NCI-H1417 treated with DMSO at 0.1 percent for 48 hours (cell line): ENCODE measurements at places on chromosomes 7 and 10.

GRCh38 chr10:20970708-20971107, 73.6 kb upstream of the NEBL start:
- no peak for DNase-seq

DNA sequence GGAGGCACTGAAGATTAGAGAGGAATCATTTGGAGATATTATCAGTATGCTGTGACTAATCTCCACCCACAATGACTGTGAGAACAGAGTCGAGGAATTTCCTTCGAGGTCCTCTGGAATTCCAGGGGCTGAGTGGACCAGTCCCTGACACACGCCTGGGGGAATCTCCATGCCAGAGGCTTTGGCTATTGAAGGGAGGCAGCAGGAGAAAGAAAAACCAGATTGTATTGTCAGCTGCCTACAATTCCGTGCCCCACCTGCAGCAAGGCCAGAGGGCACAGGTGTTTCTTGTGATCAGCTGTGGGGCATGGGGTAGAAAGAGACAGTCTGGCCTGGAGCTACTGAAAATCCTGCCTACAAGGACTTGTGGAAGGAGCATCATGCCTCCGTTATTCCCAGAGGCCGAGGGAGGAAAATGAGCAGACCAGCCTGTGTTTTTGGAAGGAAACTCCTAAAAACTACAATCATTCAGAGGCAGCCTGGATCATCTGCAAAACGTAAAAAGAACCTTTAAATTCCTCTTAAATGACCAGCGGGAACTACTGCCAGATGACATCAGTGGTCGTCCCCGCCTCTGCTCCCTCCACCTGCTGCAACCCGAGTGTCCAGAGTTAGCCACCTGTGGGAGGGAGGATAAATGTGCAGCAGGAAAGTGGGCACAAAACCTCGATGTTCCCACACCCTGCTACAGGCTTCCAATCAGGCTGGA, 25.4 kb upstream of the ANK3 start:
- no peak for DNase-seq

DNA sequence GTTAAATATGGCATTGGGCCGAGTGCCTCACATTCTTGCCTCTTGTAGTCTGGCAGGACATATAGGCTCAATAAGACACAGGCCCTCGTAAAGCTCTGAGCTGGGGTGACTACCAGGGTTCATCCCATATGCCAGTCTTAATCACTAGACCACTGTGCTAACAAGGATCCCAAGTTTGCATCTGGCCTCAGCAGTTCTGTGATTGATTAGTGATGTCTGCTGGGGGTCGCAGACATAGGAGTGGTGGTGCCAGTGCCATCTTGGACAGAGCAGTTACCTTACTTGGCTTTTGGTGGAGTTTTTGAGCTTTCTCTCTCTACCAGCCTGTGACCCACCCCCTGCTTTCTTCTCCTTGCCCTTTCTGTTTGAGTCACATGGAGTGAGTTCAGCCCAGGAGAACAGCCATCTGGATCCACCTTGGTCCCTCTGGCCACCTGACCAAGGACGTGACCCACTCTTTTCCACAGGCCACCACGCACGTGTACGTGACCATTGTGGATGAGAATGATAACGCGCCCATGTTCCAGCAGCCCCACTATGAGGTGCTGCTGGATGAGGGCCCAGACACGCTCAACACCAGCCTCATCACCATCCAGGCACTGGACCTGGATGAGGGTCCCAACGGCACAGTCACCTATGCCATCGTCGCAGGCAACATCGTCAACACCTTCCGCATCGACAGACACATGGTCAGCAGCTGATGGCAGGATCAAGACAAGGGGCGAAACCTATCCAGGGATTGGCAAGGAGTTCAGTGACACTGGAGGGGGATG, 4.1 kb upstream of the VSIR start:
- no peak for DNase-seq

DNA sequence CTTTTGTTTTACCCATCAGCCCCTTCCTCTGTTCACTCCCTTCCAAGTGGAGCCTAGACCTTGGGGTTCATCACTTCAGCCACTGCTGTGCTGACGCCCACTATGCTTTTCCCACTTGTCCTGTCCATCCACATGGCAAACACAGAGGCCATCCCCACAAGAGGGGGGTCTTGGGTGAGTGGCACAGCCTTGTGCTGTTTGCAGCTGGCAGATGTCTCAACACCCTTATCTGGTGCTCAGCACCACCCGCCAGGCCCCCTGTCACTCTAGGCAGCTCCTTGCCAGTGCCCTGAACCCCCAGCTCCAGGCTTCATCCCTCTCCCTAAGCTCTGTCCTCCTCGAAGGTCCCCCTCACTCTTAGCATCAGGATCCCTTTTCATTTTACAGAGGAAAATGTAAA, 13.1 kb downstream of the BLVRA start:
- no peak for DNase-seq

- no peak for DNase-seq
These were observed 39.8 kb upstream of the SRGN start for GRCh38 chr10:69048103-69048502.
